ENCODE measurements at places on chromosomes 7 and 10.

- DNase-seq: no peak
Observed at GRCh38 chr7:11193131-11193867, 219.6 kb downstream of the PHF14 start.

- DNase-seq: no peak
Observed at GRCh38 chr7:20307119-20307518, 23.6 kb upstream of the ITGB8 start.

DNA sequence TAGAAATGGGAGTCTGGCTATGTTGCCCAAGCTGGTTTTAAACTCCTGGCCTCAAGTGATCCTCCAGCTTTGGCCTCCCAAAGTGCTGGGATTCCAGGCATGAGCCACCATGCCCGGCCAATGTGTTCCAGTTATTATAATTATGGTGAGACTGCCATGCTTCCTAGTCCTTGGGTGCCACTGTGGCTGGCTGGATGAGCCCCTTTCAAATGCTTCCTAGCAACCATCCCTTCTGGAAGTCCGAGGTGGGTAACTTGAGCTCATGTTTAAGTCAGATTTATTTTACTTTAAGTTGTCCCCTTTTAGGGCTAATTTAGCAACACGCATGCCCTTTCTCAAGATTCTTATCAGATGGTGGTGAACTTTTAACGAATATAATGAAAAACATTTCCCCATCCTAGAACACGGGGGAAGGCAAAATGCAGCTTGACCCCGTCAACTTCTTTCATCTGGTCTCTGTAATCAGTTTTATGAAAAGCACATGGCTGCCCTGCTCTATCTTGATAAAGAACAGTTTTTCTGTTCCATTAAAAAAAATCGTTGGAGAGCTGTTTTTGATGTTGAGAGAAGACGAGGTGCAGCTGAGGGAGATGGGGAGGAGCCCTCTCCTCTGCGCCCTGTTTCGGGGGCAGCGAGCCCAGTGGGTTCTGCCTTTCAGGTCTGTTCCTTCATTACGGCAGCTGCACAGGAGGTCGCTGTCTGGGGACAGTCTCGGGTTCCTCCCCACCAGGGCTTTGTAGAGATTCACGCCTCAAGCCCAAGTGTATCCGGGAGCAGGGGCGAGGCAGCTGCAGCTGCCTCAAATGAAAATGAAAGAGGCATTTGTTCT lies 61.0 kb upstream of the MKI67 start:
- DNase-seq: no peak

DNA sequence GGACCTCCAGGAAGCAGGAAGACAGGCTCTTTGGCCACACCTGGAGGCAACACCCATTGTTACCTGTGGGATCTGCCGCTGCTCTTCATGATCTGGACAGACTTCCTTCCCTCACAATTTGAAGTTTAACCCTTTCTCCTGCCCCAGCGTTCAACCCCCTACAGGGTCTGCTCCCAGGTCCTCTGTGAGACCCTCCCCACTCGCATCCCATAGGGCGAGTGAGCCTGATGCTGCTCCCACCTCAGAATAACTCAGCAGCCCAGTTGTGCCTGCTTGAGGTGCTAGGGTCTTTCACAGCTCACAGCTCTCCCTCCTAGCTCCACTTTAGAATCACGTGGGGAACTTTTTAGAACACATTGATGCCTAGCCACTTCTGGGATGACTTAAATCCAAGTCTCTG lies 61.8 kb upstream of the C10orf90 start:
- no peak for DNase-seq

DNA sequence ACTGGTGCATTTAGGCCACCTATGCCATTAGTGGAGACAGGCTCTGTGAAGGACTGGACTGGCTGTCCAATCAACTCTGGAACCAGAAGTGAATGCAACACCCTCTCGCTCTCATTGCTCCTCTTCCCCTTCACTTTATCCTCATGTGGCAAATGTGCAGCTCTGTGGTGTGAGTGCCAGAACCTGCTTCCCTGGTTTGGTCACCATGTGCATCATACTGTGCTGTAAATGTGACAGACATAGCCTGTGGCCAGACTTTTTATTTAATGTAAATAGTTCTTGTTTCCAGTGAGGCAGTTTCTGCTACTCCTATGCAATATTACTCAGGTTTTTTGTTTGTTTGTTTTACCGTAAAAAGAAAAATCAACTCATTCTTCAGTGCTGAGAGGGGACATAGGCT lies 73.0 kb upstream of the PPP1R9A start:
- no peak for DNase-seq

DNA sequence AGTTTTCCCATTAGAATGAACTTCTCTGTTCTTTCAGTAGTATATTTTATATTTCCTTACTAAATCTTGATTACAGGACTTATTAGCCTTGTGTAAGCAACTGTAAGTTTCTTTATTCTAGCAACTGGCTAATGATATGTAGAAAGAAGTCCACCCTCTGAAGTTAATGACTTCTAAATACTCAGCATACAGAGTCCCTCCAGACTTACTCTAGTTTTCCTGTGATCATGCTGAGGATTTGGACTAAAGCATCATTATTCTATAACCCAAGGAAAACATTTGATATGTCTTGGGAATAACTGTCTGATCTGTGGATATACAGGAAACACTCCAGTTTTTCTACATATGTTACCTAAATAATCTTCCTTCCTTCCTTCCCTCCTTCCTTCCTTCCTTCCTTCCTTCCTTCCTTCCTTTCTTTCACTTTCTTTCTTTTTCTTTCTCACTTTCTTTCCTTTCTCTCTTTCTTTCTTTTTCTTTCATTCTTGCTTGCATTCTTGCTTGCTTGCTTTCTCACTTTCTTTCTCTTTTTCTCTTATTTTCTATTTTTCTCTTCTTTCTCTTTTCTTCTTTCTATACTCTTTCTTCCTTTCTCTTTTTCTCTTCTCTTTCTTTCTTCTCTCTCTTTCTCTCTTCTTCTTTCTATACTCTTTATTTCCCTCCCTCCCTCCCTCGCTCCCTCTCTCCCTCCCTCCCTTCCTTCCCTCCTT lies 297.6 kb upstream of the MTPN start:
- DNase-seq: no peak

DNA sequence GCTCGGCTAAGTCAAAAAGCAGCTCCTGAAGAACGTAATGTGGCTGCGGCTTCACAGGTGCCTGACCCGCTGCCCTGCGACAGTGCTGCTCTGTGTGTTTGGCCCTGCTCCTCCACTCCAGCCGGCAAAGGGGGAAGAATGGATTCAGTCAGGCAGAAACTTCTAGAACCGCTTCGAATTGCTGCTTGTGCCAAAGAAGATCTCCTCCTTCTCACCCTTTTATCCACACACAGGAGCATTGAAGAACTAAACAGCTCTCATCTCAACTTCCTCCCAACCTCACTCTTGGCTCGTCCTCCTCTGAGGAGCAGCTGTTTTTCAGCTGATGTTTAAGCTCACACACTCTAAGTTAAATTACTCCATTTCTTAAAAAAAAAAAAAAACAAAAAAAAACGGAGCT lies 651.4 kb downstream of the INHBA start:
- DNase-seq: no peak

- DNase-seq: no peak
Observed at GRCh38 chr10:131777162-131777561, 123.6 kb upstream of the PPP2R2D start.

DNA sequence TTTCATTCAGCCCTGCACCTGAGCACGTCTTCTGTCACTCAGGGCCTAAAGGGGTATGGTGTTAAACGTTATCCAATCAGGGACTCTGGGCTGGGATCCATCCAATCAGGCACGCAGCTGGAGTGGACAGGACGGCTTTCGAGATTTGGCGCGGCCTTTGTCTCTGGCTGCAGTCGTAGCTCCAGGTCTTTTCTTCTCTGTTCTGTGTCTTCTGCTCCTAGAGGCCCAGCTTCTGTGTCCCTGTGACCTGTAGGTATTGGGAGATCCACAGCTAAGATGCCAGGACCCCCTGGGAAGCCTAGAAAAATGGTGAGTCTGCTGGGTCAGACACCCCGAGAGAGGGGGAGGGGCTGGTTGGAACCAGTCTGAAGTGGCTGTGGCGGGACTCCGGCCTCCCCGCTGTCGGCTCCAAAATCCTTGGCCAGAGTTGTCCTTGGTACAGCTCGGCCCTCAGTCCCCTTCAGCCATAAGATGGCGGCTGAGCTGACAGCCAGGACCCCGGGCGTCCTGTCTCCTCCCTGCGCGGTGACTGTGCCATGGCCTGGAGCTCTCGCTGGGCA lies 11.7 kb upstream of the ZNF680 start:
- DNase-seq: no peak

DNA sequence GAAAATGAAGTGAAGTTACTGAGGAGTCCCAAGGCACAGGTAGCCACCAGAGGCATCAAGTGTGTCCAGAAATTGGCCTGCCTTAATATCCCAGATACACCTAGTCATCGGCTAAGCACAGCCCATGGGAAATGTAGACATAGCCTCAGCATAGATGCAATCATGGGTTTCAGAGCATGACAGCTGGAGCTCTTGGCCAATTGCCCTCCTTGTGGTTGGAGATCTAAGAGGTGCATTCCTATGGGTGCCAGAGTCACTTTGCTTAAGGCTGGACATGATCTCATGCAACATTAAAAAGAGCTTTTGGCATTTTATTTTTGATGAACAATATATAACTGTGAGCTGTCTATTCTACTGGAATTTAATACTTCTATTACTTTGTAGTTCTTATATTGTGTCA lies 758.0 kb upstream of the LRRTM3 start:
- DNase-seq: no peak

DNA sequence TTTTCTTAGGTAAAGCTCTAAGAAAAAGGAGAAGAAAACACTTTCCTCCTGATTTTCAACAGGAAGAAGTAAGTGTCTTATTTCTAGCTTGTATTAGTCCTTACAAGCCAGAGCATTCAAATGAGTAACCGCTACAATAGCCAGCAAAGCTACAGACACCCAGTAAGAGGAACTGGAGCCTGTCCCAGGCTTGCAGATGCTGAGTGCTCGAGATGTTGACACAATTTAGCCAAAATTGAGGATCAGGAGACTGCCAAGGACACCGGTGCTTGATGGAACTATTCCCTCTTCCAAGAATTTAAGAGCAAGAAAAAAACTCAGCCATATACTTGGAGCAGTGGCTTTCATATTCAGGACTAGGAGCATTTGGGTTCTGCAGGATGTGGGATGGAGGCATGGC lies 149.3 kb upstream of the DPP6 start:
- no peak for DNase-seq

GRCh38 chr10:11551916-11552602 lies 59.4 kb downstream of the USP6NL start:
- peak; percentile 77 for DNase-seq

DNA sequence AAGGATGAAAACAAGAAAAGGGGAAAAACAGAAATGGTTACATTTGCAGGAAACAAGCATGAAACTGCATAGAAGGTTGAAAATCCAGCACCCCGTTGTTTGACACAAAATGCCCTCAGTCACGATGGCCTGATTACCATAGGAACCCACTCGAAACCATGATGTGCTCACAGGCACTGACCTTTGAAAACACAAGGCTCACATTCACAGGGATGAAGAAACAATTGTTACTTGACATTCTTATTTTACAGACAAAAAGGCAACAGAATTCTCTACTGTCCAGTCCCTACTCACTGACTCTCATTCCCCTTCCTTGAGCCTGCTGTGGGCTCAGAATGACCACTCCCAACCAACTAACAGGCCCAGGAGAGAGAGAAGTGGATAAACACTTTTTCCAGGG lies 131.4 kb upstream of the PDLIM1 start:
- no peak for DNase-seq

DNA sequence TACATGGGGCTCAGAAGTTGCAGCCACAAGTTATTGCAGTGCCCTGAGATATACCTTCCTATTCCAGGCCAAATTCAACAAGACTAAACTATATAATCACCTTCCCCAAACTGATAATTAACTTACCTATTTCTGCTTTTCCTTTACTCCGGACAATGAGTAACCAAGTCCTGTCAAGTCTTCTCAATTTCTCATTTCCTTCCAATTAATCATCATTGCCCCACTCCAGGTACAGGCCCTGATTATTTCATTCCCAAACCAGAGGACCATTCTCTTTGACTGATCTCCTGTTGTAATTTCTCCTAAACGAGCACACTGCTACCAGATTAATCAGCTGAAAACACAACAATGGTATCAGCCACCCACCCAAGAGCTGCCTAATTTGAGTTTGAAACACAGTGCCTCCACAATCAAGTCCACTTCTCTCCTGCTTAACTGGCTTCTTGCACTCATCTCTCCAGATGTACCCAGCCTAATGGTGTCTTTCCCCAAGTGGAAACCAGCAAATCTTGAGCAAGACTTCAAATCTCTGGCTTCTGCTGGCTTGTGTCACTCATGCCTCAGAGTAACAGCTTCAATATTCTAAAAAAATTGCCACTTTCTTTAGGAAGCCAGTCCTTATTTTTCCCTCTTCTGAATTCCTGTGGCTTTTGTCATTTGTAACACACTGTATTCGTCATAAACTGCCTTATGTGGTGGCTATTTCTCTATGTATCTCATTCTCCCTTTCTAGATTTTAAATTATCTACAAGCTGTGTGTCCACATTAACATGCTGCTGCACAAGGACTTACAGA lies 89.1 kb downstream of the CDK6 start:
- no peak for DNase-seq

- no peak for DNase-seq
Observed at GRCh38 chr7:110418659-110419280, 672.2 kb upstream of the LRRN3 start.

DNA sequence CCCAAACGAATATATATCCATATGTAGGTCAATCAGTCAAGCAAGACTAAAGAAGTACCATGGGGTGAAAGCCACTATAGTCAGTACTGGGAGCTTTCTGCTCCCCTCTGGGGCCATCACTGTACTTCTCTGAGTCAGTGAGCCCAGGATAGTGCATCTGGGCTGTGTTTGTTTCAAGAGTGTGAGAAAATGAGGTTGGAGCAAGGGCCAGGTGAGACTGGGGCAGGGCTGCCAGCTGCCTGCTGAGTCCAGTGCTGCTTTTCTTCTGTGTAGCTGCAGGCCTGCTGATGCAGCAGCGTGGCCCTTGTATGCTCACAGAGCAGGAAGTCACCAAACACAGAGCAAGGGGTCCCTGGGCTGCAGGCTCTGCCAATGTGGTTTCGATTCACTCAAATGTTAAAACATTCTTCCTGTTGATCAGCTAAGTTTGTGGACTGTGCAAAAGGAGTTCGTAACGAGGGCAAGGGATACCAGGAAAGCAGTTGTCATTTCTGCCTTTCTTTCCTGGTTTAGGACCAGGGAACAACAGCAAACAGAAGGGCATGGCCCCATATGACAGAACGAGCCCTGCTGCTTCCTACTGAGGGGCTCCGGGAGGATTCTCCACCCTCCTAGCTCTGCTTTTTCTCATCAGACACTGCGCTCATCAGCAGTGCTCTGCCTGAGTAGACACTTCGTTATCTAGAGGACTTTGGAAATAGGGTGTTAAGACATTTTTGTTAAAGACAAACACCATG lies 65.4 kb upstream of the TNS3 start:
- no peak for DNase-seq
